ENCODE measurements at places on chromosomes 1 and 21. TPM values are rescaled to one million over a fixed set of nuclear protein-coding genes. Genes with fewer than 3 reads are reported as not detected.

GRCh38 chr1:200731654-200732332 is 6.9 kb upstream of the CAMSAP2 start:
- no peaks in the 10 kb centered on the region for H3K4me1 ChIP-seq
- DNase-seq: peak; percentile 38
- no peak overlapping the region for H3K4me3 ChIP-seq
- no peak overlapping the region for H3K27ac ChIP-seq
- no peaks in the 10 kb centered on the region for H3K36me3 ChIP-seq

DNA sequence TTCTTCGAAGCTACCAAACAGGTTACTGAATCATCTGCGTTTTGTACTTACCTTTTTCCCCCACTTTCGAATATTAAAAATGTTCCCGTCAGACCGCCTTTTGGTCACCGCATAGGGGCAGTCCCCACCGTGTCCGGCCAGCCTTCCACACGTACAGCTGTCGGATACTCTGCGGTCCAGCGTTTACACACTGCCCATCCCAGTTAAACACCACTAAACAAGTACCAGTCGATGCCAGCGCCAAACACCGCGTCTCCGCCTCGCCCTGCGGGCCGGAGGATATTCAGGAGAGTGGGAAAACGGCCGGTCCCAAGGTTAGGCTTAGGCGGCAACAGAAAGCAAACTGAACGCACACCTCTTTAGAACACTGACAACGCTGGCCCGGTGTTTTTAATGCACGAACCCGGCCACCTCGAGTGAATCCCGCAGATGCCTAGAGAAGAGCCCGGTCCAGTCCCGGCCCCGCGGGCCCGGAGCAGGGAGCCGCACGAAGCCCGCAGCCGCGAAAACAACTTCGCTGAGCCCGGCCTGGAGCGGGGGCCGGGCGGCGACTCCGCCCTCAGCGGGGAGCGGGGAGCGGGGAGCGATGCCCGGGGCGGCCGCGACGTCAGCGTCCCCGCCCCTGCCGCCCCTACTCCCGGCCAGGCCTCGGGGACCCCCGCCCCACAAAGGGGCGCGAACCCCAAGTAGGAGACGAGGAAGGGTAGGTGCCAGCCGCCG is 730 bp upstream of the PHF13 start:
- H3K27ac ChIP-seq: peak overlapping the region; percentile 75
- peaks cover 21% of the 10 kb centered on the region for H3K4me1 ChIP-seq
- H3K4me3 ChIP-seq: peak overlapping the region; percentile 95
- no peaks in the 10 kb centered on the region for H3K27me3 ChIP-seq
- DNase-seq: peak; percentile 59

DNA sequence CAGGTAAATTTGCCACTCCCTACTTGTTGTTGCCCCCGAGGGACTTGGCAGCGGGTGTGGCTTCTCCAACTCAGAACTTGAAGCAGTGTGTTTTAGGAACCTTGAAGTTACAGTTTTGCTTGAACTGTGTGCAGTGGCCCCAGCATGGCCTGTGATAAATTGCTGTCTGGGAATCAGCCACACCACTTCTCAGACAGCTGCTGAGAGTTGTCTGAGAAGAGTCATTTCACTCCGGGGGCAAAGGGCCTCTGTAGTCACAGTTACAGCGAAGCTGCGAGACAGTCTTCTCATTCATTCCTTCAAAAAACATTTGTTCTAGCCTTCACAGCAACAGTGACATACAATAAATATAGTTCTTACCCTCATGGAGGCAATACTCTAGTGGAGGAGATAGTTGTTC is 70.3 kb downstream of the PROX1 start:
- H3K4me3 ChIP-seq: no peak overlapping the region
- DNase-seq: no peak
- no peaks in the 10 kb centered on the region for H3K4me1 ChIP-seq
- H3K36me3 ChIP-seq: no peaks in the 10 kb centered on the region
- H3K27me3 ChIP-seq: no peaks in the 10 kb centered on the region

DNA sequence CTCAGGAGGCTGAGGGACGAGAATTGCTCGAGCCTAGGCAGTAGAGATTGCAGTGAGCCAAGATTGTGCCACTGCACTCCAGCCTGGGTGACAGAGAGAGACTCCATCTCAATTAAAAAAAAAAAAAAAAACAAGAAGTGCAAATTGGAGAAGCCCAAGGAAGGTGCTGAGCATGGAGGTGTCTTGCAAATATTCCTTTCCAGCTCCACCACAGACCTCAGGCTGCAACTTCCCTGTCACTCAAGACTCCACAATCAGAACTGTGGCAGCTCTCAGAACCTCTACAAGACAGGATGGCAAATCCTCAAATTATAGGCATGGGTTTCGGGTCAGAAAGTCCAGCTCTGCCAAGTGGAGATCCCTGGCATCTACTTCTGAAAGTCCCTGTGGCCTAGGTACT is 104.4 kb upstream of the TIAM1 start:
- no peaks in the 10 kb centered on the region for H3K27me3 ChIP-seq
- H3K4me3 ChIP-seq: no peak overlapping the region
- no peak for DNase-seq

PRAMEF18 gene
- polyA plus RNA-seq: not detected

GRCh38 chr1:25185409-25186160 is 46.7 kb downstream of the SYF2 start:
- no peak overlapping the region for H3K27ac ChIP-seq
- no peaks in the 10 kb centered on the region for H3K27me3 ChIP-seq
- no peak for DNase-seq
- H3K36me3 ChIP-seq: no peaks in the 10 kb centered on the region

KIF17 gene
- 54.1 TPM for polyA plus RNA-seq

DNA sequence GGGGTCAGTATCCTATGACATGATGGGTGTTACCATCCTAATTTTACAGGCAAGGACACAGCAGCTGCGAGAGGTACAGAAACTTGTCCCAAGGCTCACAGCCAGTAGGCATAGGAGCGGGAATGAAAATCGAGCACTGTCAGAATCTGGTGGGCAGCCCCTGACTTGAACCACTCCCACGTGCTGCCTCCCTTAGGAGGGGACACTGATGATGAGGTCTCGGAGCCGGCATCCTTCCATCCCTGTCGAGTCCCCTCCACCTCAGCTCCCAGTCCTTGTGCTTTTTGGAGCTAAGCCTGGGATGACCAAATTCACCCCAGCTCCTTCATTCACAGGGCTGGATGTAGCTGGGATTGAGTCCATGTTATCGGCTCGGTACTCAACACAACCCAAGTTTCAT is 49.0 kb downstream of the B3GALT5 start:
- H3K4me3 ChIP-seq: no peak overlapping the region
- no peak overlapping the region for H3K27ac ChIP-seq
- no peaks in the 10 kb centered on the region for H3K27me3 ChIP-seq
- DNase-seq: no peak
- H3K4me1 ChIP-seq: no peaks in the 10 kb centered on the region

- no peak for DNase-seq
- H3K4me3 ChIP-seq: peak overlapping the region; percentile 42
- no peaks in the 10 kb centered on the region for H3K4me1 ChIP-seq
- H3K36me3 ChIP-seq: no peaks in the 10 kb centered on the region
- H3K27ac ChIP-seq: peak overlapping the region; percentile 41
- H3K27me3 ChIP-seq: no peaks in the 10 kb centered on the region
Observed at GRCh38 chr1:200041337-200042118, 14.0 kb downstream of the NR5A2 start.

DNA sequence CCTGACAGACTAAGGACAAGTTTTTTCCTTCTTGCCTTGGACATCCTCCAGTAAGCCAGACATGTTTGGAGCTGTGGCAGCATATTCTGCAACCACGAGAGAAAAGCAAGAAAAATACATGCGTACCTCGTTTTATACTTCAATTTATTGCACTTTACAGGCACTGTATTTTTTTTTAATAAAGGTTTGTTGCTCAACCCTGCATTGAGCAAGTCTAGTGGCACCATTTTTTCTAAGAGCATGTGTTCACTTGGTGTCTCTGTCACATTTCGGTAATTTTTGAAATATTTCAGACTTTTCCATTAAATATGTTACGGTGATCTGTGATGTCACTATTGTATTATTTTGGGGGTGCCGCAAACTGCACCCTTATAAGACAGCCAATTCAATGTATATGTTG is 2.1 kb upstream of the SSX2IP start:
- H3K27ac ChIP-seq: no peak overlapping the region
- no peak for DNase-seq
- H3K4me3 ChIP-seq: no peak overlapping the region
- no peaks in the 10 kb centered on the region for H3K27me3 ChIP-seq
- no peaks in the 10 kb centered on the region for H3K36me3 ChIP-seq

DNA sequence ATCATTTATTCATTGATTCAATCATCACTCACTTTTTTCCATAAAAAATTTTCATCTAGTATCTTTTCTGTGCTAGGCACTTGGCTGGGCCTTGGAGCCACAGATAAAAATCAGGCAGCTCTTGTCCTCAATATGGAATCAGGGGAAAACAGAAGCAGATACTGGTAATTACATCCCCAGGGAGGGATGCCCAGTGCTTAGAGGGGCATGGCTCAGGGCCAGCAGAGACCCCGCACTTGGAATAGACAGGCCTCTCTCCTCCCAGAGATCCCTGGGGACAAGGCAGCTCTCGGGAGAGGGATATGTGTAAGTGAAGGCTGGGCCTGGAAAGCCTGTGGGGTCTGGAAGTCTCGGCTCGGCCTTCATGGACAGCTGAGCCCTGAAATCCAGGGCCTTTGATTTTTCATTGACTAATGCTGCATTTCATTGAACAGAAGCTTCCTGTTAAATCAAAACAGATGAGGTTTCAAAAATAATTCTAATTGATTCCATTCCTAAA is 180.4 kb downstream of the FOXD2 start:
- no peak for DNase-seq
- no peak overlapping the region for H3K27ac ChIP-seq
- no peak overlapping the region for H3K4me3 ChIP-seq

GRCh38 chr1:28437264-28437923 is 67.9 kb downstream of the PHACTR4 start:
- peak; percentile 24 for DNase-seq
- H3K36me3 ChIP-seq: no peaks in the 10 kb centered on the region
- no peak overlapping the region for H3K4me3 ChIP-seq
- H3K4me1 ChIP-seq: peaks cover 14% of the 10 kb centered on the region
- H3K27me3 ChIP-seq: no peaks in the 10 kb centered on the region

DNA sequence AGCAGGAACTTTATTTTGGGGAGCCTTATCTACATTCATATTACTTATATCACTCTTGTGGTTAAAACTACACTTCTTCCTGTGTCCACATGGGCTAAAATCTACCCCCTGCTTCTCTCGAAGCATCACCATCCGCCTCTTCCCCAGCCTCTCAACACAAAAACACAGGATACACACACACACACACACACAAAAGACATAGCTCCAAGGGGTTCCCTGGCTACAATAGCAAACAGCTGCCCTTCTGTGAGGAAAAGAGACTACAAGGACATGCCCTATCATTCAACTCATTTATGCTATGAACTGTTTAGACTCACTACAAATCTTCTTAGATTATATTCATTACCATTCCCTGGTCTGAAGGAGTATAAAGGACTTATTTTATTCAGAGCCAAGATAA is 155.0 kb downstream of the PIGK start:
- no peaks in the 10 kb centered on the region for H3K36me3 ChIP-seq
- DNase-seq: no peak
- H3K4me1 ChIP-seq: no peaks in the 10 kb centered on the region
- no peak overlapping the region for H3K4me3 ChIP-seq
- no peak overlapping the region for H3K27ac ChIP-seq
- no peaks in the 10 kb centered on the region for H3K27me3 ChIP-seq

DNA sequence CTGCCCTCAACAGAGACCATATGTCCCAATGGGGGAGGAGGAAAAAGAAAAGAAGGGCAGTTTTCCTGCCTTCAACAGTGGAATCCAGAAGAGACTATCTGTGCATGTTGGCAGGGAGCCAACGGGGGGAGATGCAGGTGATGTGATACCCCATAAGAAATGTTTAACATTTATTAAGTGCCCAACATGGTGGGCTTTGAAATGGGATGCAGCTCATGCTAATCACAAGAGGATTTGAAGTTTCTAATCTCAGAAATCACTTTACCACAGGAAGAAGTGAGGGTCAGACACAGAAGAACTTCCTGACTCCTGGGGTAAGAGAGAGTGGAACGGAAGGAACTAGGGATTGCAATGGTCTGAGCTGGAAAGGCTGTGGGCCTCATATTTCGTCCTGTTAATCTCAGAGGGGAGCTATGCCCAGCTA is 16.2 kb downstream of the CSRP1 start:
- DNase-seq: no peak
- no peaks in the 10 kb centered on the region for H3K36me3 ChIP-seq
- no peak overlapping the region for H3K4me3 ChIP-seq
- peaks cover 40% of the 10 kb centered on the region for H3K4me1 ChIP-seq
- no peaks in the 10 kb centered on the region for H3K27me3 ChIP-seq

- DNase-seq: no peak
- H3K27me3 ChIP-seq: no peaks in the 10 kb centered on the region
- no peak overlapping the region for H3K4me3 ChIP-seq
- H3K4me1 ChIP-seq: no peaks in the 10 kb centered on the region
Observed at GRCh38 chr21:40602080-40602479, 244.9 kb downstream of the DSCAM start.

DNA sequence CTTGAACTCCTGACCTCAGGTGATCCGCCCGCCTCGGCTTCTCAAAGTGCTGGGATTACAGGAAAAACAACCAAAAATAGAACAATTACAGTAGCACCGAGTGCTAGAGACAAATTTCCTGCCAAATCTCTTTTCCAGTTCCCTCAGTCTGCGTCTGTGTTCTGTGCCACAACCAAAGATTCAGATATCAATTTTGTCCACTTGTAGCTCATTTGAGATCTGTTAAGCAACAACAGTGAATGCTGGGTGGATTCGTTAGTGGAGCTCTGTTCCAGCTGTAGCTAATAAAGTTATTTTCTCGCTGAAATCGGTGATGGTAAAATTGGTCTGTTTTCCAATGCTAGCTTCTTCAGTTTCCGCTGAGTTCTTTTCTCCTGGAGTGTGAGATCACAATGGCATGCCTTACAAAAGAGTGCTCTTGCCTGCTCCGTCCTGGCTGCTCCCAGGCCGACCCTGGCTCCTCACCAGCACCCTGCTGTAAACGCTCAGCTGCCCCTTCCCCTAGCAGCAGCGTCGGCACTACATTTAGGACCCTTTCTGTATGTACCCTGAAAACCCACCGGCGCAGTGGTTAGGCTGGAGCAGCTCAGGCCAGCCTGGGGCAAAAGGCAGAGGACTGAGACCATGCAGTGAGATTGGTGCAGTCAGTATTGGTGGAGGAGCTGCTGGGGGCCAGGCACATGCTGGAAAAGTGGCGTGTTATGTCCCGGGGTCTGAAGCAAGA is 395.4 kb downstream of the KIF26B start:
- DNase-seq: peak; percentile 20
- no peaks in the 10 kb centered on the region for H3K4me1 ChIP-seq
- H3K27ac ChIP-seq: no peak overlapping the region
- H3K27me3 ChIP-seq: no peaks in the 10 kb centered on the region

- no peaks in the 10 kb centered on the region for H3K27me3 ChIP-seq
- DNase-seq: no peak
- no peak overlapping the region for H3K4me3 ChIP-seq
- no peaks in the 10 kb centered on the region for H3K4me1 ChIP-seq
- H3K36me3 ChIP-seq: no peaks in the 10 kb centered on the region
Observed at GRCh38 chr1:18470671-18471355, 9.9 kb upstream of the KLHDC7A start.

Measured in testis (tissue), 5 donors.